Stimulated activated CD8-positive, alpha-beta memory T cell treated with anti-CD3 and anti-CD28 coated beads, Interleukin-4, amount 100 ng/mL, for 1 hour (primary cell): ENCODE measurements at places on chromosomes 2 and 18.

DNA sequence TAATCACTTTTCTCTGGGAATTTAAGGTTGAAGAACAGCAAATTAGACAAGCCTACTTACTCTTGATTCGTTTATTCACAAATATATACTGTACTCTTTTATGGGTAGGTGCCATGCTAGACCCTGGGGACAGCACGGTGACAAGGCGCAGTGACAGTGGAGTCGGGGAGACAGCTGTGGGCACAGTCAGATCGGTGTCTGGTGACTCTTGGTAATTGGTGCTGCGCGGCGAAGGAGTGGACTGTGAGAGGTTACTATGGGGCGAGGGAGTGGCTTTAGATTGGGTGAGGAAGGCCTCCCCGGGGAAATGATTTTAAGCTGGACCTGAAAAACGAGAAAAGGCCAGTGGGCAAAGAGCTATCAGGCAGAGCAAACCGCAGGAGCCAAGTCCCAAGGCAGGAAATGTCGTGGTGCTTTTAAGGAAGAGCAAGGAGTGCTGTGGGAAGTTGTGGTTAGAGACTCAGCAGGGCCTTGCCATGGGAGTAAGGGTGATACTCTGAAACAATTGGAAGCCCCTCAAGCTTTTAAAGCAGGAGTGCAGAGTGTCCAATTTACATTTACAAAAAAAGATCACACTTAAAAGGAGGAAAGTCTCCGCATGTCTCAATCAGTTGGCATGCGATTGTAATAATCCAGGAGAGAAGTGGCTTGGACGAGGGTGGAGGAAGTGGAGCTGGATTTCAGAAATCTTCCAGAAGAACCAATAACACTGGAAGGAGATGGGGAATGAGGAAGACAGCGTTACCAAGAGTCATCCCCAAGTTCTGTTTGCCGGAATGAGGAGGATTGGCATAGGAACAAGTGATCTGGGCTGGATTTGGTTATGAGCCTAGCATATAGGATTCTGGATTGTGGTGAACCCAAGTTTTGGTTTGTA lies 36.1 kb upstream of the TXNDC2 start:
- no peak for DNase-seq

- no peak for DNase-seq
Observed at GRCh38 chr2:66495788-66496640, 61.1 kb downstream of the MEIS1 start.

- no peak for DNase-seq
Observed at GRCh38 chr2:189729430-189729829, 33.2 kb downstream of the OSGEPL1 start.

- DNase-seq = no peak
Observed at GRCh38 chr2:147460155-147460554, 384.7 kb upstream of the ACVR2A start.

DNA sequence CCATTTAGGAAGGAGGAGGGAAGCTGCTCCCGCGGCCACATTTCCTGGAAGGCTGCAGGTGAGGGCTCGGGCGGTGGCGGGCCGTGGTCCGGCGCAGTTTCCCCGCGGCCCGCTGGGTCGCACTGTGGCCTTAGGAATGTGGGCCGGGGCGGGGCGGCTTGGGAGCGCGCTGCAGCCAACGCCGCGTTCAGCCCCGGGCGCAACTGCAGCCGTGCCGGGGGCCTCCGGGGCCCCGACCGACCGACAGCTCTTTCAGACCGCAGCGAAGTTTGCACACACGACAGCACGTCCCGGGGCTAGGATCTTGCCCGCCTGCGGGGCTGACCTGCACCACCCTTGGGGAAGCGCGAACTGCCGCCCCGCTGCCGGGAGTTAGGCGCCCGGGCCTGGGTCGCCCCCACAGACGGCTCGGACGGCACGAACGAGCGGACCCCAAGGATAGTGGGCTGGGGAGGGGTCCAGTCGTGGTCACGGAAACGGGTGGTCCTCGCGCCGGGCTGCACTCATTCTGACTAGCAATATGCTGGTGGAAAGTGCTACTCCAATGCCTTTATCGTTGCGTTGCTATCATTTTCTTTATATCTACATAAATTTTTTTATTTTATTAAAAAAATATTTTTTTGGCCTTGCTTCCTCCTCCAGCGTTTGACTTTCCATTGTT lies 69.9 kb upstream of the DLX2 start:
- DNase-seq = peak; percentile 43

DNA sequence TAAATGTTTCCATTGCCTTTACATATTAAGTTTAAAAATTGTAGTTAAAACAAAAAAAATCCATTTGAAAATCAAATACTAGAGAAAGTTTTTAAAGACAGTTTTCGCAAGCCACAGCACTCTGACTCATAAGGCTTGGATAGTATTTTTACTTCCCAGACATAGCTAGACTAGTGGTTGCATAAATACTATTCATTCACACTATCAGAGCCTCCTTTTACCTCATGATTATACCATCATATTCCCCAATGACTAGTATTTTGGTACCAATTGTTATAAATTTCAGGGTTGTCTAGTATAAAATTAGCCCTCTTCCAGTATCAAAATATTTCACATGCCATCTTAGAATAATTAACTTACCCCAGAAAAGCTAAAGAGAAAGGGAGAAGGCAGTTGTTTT lies 393.5 kb downstream of the ERBB4 start:
- DNase-seq = no peak

- no peak for DNase-seq
Observed at GRCh38 chr2:164150604-164151003, 414.8 kb upstream of the FIGN start.

DNA sequence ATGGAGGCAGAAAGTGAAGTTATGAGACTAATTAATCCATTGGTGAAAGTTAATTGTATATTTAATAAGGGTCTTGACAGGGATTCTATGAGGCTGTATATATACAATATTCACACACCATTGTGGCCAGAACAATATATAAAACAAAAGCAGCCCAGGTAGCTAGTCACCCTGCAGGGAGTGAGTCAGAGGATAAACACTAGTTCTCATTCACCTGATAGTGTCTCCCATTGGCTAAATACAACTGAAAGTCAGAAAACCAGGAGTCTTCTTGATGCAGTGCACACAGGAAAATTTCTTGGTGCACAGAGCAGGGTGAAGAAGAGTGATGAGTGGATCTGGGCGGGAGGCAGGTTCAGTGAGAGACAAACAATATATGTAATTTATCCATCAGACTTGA lies 465.2 kb downstream of the ERBB4 start:
- DNase-seq = no peak

DNA sequence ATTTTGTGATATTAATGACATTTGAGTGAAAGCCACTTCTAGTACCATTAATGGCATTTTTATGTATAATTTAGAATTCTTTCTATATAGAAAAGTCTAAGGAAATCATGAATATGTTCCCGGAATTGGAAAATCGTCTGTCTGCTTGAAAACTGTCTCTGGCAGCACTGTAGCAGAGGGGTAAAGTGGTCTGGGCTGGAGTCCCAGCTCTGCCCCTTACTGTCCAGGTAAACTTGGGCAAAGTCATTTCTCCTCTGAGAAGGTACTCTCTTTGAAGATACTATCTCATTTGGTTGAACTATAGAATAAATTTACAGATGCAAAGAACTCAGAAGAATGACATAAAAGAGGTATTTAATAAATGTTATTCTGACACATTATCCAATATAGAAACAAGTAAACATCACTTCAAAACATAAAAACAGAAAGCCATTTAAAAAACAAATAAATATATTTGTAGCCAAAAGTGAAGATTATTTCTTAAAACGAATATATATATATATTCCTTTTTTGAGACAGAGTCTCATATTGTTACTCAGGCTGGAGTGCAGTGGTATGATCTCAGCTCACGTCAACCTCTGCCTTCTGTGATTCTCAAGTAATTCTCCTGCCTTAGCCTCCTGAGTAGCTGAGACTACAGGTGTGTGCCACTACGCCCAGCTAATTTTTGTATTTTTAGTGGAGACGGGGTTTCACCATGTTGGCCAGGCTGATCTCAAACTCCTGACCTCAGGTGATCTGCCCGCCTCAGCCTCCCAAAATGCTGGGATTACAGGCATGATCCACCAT lies 149.8 kb upstream of the ITGA4 start:
- no peak for DNase-seq

GRCh38 chr18:76437011-76437410 lies 58.0 kb downstream of the ZNF516 start:
- no peak for DNase-seq

DNA sequence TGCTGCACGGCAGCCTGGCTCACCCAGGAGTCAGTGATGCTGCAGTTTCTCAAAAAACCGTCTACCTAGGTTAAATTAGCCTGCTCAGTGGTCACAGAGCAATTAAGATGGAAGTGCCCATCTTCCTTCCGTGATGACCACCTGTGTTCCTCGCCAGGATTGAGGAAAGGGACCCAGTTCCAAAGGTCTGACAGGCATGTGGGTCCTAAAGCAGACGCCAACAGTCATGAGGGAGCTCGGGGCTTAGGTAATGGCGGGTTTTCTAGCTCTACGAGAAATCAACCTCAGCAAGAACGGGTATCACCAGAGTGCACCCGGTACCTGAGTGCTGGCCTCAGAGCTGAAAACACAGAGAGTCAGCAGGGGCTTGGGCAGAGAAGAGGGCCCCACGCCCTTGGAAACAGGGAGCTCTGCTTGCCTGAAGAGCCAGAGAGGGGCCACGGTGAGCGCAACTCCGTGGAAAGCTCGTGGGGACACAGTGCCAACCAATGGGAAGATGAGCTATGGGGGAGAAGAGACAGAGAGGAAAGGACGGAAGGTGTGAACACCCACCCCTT lies 34.3 kb upstream of the DNMT3A start:
- DNase-seq = no peak

DNA sequence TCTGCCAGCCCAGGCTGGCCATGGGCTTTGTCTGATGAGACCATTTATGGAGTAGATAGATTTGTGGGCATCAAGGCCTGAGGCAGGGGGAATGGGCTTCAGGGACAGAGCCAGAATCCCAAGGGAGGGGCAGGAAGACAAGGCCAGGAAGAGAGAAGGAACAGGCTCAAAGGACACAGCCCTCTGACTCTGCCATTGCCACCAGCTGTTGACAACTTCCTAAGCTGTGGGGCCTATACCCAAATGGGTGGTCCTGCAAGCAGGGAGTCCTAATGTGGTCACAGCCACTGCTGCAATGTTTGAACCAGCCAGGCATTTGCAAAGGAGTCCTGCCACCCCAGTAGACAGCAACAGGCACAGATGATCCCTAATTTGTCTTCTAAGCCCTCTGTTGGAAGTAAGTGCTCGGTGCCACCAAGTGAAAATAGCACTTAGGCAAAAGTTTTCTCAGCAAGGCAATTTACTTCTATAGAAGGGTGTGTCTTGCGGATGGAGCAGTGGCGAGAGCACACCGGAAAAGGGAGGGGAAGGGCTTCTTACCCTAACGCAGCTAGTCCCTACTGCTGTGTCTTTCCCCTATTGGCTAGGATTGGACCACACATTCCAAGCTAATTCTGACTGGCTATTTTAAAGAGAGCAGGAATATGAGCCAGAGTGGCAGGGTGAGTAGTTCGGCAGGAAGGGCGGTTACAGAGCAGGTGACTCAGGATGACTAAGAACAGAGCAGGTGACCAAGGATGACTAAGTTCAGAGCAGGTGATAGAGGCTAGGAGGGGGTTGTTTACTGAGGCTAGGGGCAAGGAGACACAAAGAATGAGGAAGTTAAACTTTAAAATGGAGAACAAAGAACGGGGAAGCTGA lies 47.2 kb downstream of the C1QL2 start:
- DNase-seq = no peak

GRCh38 chr18:5500158-5500939 lies 43.4 kb downstream of the EPB41L3 start:
- no peak for DNase-seq

- no peak for DNase-seq
Observed at GRCh38 chr18:32803568-32803967, 30.7 kb upstream of the KLHL14 start.

DNA sequence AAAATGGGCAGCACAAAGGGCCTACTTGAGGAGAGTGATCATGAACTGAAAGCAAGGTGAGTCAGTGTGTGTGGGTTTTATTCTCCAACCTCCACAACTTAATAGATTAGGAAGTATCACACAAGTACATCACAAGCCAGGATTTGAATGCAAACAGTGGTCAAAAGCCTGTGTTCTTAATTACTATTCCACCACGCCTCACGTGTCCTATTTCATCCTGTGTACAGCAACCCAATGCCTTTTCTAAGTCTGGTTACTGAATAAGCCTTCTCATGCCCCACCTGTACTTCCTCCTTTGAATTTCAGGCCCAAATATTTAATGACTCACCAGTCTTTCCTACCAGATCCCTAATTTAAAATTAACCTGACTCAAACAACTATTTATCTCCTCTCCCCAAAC lies 755.7 kb upstream of the SLC8A1 start:
- DNase-seq = no peak

- DNase-seq = no peak
Observed at GRCh38 chr18:25230658-25231326, 121.2 kb downstream of the ZNF521 start.
